Peyer's patch (tissue), 4 donors: ENCODE measurements at places on chromosomes 5 and 9. TPM values are rescaled to one million over a fixed set of nuclear protein-coding genes. Genes with fewer than 3 reads are reported as not detected.

DNA sequence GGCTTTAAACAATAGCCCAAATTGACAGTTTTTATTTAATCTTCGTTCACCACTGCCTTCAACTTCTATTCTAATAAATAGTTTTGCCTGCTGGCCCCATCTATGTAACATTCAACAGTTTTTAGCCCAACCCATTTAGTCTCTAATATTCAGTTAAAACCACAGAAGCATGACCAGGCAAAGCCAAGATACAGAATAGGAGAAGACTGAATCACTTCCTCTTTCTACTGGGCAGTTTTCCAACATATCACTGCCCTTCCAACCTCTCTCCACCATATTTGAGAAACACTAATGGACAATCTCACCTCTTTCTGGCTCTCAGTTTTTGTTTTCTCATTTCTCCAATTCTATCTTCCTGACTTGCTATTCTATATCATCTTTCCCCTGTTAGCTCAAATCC is 352.9 kb downstream of the DNAH5 start:
- H3K27me3 ChIP-seq, result no peaks in the 10 kb centered on the region
- no peak overlapping the region for H3K4me3 ChIP-seq
- H3K36me3 ChIP-seq, result no peaks in the 10 kb centered on the region
- no peak for DNase-seq
- no peaks in the 10 kb centered on the region for H3K4me1 ChIP-seq

Gene PCDHGA3
- total RNA-seq, result 0.40 TPM

DNA sequence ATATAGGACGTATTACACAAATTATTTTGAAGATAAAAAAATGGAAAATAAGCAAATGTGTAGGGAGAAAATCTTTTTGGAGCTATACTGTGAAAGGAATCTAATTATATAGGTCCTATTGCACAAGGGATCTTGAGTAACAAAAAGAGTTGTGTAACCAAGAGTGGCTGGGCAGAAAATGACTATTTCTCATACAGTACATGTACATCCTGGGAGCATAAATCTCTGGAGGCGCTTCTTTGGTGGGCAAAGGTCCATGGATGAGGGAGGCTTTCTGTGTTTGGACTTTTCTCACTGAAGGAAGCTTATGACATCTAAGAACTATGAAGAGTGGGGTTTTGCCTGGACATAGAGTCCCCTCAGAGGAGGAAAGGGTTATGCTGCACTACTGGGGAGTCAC is 29.8 kb downstream of the ANKS6 start:
- H3K27me3 ChIP-seq, result no peaks in the 10 kb centered on the region
- no peak for DNase-seq
- H3K36me3 ChIP-seq, result peaks cover 33% of the 10 kb centered on the region

DNA sequence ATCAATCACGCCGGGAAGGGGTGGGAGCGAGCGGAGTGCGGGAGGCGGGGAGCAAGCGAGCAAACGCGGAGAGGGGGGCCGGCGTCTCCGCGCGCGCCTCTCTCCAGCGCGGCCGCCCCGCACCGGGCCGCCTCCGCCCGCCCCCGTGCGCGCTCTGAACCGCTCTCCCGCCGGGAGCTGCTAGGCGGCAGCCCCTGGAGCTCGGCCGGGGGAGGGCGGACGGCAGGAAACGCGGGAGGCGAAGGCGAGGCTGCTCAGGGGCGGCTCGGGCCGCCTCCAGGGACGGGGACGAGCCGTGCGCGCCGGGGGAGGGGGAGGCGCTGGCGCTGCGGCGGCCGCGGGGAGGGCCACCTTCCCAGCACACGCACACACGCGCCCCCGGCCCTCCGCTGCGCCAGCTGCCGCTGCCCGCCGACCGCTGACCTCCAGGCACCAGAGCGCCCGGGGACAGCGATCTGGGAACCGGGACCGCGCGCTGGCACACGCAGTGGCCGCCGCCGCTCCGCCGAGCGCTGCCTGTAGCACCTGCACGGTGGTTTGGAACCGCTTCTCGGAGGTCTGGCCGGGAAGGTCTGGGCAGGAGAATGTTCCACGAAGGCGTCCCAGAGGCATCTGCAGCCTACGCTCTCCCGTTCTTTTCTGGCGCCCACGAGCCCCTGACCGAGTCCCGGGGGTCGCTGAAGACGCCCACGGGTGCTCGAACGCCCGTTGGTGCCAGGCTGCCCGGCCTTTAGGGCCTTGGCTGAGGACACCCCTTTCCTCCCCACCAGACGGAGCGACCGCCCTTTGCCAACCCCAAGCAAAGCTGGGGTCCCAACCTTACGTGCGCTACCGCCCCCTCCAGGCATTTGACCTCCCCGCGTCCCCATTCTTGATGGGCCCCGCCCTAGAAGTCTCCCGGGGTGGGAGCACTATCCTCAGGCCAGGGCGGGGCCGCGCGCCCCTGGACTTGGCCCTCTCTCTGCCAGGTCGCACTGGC is at the start of gene GABBR2:
Gene GABBR2 (minus strand): TSS at position 3 of the 979 bp plus-strand sequence. CDS start 198 bp downstream, outside the sequence.
- no peaks in the 10 kb centered on the region for H3K36me3 ChIP-seq
- no peaks in the 10 kb centered on the region for H3K27me3 ChIP-seq
- no peak for DNase-seq
- peak within 1 kb of the TSS; percentile 35 for H3K4me3 ChIP-seq
- H3K4me1 ChIP-seq, result peaks cover 24% of the 10 kb centered on the region
- H3K27ac ChIP-seq, result no peak within 1 kb of the TSS

DNA sequence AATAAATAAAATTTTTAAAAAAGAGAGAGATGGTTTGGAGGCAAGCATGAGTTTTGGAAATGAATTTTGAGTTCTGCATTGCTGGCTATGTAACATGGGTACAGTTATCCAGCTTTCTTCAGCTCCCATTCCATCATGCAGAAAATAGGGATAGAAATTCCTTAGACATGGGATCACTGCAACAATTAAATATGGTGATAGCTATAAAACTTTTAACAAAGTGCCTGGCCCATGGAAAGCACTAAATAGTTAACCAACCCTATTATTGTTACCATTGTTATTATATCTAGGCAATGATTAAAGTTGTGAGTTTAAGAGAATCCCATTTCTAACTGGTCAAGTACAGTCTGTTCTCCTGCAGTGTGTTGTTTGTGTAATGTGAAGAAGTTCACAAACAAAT is 115.4 kb upstream of the GAS1 start:
- no peaks in the 10 kb centered on the region for H3K27me3 ChIP-seq
- no peaks in the 10 kb centered on the region for H3K36me3 ChIP-seq
- H3K4me1 ChIP-seq, result no peaks in the 10 kb centered on the region
- H3K27ac ChIP-seq, result no peak overlapping the region
- no peak for DNase-seq
- no peak overlapping the region for H3K4me3 ChIP-seq

DNA sequence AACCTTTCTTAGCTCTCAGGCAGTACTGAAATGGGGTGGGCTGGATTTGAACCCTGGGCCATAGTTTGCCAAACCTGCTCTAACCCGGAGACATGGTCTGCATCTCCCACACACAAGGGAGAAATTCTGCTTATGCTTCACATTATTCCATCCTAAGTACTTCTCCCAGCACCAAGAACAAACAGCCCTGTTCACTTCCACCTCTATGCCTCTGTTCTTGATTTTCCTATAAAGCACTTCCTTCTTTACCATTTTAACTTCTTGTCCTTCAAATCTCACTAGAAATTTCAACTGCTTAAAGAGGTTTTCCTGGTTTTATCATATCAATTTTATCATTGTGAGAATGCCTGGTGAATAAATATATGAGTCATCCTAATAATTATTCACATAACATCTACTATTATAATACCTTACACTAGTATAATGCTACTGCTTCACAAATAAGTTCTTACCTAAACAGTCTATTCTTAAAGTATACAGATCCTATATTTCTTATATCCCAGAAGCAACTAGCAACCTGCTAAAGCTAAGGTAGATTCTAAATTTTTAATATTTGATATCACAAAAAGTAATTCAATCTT is 12.7 kb downstream of the FEM1C start:
- H3K27ac ChIP-seq, result no peak overlapping the region
- H3K36me3 ChIP-seq, result peaks cover 27% of the 10 kb centered on the region
- no peak for DNase-seq

Gene C9orf152
- total RNA-seq, result 11.9 TPM

GRCh38 chr9:32251539-32251938 is 132.9 kb upstream of the ACO1 start:
- no peaks in the 10 kb centered on the region for H3K36me3 ChIP-seq
- H3K27ac ChIP-seq, result no peak overlapping the region
- peak; percentile 54 for DNase-seq
- no peak overlapping the region for H3K4me3 ChIP-seq
- H3K4me1 ChIP-seq, result no peaks in the 10 kb centered on the region

- peak; percentile 17 for DNase-seq
- H3K36me3 ChIP-seq, result no peaks in the 10 kb centered on the region
- no peaks in the 10 kb centered on the region for H3K4me1 ChIP-seq
- no peak overlapping the region for H3K4me3 ChIP-seq
These were observed 309.2 kb upstream of the IRX4 start for GRCh38 chr5:2191972-2192371.

DNA sequence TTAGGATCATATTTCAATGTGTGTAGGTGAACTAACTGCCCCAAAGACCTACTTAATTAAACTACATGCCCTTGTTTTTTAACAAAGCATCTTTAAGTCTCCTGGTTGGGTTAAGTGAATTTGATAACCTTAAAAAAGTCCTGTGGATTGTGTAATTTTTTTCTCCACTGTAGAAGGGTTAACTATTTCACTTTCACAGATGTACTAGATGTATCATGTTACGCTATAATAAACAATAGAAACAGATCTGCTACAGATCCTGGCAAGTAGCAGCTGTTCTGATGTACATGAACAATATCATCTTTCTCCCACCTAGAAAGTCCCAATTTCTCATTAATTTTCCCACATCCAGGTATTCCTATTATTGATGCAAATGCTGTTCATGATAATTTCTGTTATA is 18.9 kb downstream of the KIF24 start:
- no peak overlapping the region for H3K27ac ChIP-seq
- no peaks in the 10 kb centered on the region for H3K36me3 ChIP-seq
- H3K27me3 ChIP-seq, result no peaks in the 10 kb centered on the region

GRCh38 chr5:68444833-68445232 is 229.3 kb downstream of the PIK3R1 start:
- no peak overlapping the region for H3K4me3 ChIP-seq
- H3K27ac ChIP-seq, result no peak overlapping the region
- H3K4me1 ChIP-seq, result no peaks in the 10 kb centered on the region
- H3K27me3 ChIP-seq, result no peaks in the 10 kb centered on the region
- DNase-seq, result no peak

DNA sequence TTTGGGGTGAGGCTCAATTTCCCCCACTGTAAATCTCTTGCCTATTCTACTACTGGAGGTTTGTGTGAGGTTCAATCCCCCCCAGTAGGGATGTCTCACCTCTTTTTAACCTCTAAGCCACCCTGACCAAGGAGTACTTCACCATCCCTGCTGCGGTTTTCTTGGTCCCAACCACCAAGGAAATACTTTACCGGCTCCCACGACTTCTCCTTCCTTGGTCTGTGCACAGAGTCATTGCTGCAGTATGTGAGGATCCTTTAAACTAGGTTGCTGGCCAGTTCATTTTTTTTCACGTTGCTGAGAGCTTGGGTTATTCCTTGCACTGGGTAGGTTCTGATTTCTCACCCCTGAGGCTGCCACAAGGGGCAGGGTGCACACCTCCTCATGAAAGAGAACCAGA is 22.5 kb upstream of the HMGCS1 start:
- no peak overlapping the region for H3K4me3 ChIP-seq
- DNase-seq, result no peak
- H3K27ac ChIP-seq, result no peak overlapping the region
- H3K4me1 ChIP-seq, result no peaks in the 10 kb centered on the region
- H3K36me3 ChIP-seq, result no peaks in the 10 kb centered on the region

Gene SCGB3A1
- not detected for total RNA-seq

Gene OR13F1
- total RNA-seq, result not detected

DNA sequence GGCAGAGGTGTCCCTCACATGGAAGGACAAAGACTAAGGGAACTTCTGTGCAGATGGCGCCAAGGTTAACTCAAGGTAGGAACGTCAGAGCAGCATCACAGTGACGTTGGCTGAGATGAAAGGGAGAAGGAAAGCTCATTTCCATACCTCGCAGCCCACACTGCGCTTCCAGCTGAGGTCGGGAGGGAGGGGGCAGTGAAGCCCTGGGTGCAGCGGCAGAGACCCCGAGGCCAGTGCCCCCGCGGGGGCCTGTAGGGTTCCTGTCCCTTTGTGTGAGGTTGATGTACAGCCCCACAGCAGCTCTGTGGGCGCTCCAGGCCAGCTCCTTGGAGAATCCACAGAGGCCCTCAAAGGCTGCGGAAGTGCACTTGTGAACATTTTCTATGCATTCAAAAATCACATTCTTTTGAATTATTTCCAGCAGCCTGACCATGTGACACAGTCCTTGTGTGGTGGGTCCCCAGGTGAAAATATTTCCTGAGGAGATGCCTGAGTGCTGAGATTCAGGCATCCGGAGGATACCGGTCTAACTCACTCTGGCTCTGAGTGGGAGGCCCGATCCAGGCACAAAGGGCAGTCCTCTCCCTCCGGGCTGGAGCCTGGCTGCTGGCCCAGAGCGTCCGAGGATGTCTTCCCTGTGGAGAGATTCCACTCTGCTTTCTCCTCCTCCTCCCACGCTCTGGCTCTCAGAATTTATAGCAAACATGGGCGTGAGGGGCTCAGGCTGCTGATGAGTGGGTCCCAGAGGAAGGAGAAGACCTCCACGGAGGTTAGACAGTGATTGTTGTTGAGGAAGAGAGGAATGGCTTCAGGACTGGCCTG is 150.7 kb downstream of the ICE1 start:
- no peak overlapping the region for H3K4me3 ChIP-seq
- H3K4me1 ChIP-seq, result no peaks in the 10 kb centered on the region
- DNase-seq, result no peak
- no peaks in the 10 kb centered on the region for H3K27me3 ChIP-seq

- H3K27me3 ChIP-seq, result no peaks in the 10 kb centered on the region
- DNase-seq, result no peak
- H3K27ac ChIP-seq, result no peak overlapping the region
- H3K36me3 ChIP-seq, result no peaks in the 10 kb centered on the region
These were observed 92.9 kb upstream of the CLINT1 start for GRCh38 chr5:157951673-157952373.

- H3K4me3 ChIP-seq, result no peak overlapping the region
- H3K4me1 ChIP-seq, result no peaks in the 10 kb centered on the region
- DNase-seq, result no peak
- H3K27me3 ChIP-seq, result no peaks in the 10 kb centered on the region
- H3K27ac ChIP-seq, result no peak overlapping the region
- no peaks in the 10 kb centered on the region for H3K36me3 ChIP-seq
These were observed 134.4 kb downstream of the PTTG1 start for GRCh38 chr5:160555971-160556631.

DNA sequence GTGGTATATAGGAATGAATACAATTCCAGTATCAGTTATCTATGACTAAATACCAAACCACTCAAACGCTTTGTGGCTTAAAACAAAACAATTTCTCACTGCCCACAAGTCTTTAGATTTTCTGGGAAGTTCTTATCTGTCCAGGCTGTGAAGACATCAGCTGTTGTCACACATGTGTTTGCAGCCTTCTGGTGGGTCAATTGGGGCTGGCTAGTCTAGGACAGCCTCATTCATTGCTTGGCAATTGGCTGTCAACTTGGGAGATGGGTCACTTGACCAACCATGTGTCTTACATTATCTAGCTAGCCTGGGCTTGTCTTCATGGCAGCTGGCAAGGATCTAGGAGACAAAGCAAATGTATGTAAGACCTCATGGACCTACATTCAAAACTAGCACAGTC is 53.8 kb upstream of the PAPPA start:
- no peak for DNase-seq
- no peaks in the 10 kb centered on the region for H3K4me1 ChIP-seq
- H3K36me3 ChIP-seq, result no peaks in the 10 kb centered on the region
- H3K27me3 ChIP-seq, result no peaks in the 10 kb centered on the region
- H3K27ac ChIP-seq, result no peak overlapping the region
